GM23338 (cell line): ENCODE measurements at places on chromosomes 3 and 15. TPM values are rescaled to one million over a fixed set of nuclear protein-coding genes. Genes with fewer than 3 reads are reported as not detected.
A peak's percentile ranks its signal among the peaks of the same experiment; 100 is the strongest.

DNA sequence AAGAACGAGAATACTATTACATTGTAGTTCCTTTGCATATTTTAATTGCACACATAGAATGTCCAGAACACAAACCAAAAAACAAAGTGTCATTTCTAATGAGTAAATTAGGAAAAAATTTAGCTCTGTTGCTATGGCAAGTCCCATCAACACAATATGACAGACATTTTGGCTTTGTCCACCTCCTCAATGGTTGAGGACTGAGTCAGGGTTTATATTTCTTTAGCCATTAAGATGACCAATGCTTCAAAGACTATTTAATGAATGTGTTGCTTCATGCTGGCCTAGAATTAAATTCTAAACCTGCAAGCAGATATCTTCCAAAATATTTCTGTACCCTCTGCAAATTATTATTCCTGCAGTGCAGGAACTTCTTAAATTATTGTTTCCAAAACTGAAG, 719.2 kb downstream of the NTRK3 start:
- no peak for DNase-seq

DNA sequence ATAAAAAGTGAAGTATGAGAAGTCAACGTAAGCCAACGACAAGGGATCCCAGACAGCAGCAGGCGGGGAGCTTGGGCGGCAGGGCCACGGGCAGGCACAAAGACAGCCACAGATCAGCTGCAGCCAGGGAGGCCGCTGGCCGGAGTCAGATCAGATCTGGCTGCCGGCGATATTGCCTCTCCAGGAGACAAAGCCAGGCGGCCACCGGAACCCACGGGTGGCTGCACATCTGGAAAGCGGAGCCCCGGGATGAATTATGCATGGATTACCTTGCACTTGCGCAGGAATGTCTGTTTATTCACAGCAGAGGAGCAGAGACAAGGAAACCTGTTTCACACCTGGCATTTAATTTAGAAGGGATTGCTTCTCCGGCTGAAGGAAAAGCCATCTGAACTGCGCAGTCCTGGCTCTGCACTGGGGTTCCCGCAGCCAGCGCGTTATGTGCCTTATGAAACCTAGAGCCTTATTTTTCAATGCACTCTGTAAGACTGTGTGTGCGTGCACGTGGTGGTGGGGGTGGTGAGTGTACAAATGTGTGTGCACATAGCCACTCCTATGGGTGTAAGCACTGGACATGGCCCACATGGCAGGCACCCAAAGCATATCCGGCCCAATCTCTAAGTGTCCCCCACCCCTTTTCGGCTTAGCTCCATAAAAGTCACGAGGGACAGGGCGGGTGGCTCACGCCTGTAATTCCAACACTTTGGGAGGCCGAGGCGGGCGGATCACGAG, 427.8 kb upstream of the MCTP2 start:
- DNase-seq, result no peak

GRCh38 chr15:75725719-75726607, 13.3 kb upstream of the CSPG4 start:
- no peak for DNase-seq

DNA sequence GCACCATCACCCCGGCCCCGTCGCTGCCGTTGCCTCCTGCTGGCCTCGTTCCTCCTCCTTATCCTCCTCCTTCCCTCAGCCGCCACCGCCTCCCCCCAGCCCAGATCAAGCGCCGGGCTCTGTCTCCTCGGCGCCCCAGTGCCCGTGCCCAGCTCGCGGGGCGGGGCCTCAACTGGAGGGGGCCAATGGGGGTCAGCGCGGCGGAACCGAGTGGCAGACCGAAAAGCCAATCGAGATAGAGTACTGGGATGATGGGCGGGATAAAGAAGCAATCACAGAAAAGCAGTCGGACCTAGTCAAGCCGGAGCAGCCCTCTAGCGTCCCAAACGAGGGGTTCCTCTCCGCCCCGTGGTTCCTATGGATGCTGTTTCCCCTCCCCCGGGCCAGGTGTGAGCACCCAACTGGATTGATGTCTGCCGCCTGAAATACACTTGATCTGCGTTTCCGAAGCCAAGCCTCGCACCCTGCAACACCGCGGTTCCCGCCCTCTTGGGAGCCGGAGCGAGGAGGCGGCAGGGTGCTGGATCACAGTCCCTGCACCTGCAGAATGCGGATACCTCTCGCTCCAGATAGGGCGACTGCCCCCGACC, at the start of gene FRMD5:
FRMD5 (minus strand) TSS at position 121 of the 590 bp plus-strand sequence.
- peak; percentile 99 for DNase-seq

- no peak for DNase-seq
These were observed 1.6 kb upstream of the TPM1 start for GRCh38 chr15:63040954-63041353.

GRCh38 chr15:91609231-91609630, 244.3 kb upstream of the SLCO3A1 start:
- no peak for DNase-seq

DNA sequence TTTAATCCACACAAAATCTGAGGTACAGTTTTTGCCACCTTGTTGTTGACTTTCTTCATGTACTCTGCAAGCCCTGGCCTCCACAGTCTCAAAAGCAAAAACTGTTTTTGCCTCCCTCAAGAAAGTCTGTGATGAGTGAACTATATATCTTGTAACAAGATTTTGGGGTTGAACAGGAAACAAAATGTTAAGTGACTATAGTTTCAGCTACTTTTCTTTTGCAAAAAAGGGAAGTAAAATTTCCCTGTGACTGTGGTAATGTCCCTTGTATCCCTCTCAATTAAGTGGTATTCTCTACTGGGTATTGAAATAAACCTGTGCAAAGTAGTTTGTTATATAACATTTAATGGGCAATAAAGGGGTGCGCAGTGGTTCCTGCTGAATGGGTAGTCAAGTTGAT, 21.3 kb upstream of the SCAANT1 start:
- no peak for DNase-seq

DNA sequence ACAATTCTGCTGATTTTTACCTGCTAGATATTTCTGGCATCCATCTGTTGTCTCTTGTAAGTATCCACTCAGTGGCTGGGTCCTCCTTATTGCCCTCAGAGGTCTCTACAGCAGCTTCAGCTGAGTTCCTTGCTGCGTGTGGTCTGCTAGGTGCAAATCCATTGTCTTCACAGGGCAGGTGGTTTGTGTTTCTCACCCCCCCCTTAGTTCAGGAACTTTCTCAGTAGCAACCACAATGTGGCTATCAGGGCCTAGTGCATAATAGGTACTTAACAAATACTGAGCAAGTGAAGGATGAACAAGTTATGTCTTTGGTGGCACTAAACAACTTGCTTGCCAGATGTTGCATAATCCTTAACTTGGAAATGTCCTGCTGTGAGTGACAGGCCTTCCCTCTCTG, 96.7 kb upstream of the KLHL25 start:
- no peak for DNase-seq

- DNase-seq, result peak; percentile 57
These were observed 17.7 kb downstream of the TTC21A start for GRCh38 chr3:39124876-39125840.

DNA sequence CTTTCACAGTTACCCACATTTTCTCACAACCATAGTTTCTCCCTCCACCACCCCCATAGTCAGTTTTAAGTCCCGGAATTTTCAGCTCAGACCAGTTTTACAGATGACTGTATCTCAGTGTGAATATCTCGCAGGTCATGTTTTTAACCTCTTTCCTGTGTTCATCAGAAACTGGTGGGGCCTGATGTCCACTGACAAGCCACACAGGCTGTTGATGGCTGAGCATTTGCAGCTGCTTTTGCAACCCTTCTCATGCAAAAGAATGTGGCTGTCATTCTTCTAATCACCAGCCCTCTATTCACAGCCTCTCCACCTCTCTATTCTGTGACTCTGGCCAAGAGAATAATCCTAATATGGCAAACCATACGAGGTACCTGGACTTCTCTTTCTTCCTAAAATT, 8.5 kb downstream of the GYG1 start:
- peak; percentile 33 for DNase-seq

- no peak for DNase-seq
These were observed 70.6 kb upstream of the SNRK start for GRCh38 chr3:43215663-43216275.

DNA sequence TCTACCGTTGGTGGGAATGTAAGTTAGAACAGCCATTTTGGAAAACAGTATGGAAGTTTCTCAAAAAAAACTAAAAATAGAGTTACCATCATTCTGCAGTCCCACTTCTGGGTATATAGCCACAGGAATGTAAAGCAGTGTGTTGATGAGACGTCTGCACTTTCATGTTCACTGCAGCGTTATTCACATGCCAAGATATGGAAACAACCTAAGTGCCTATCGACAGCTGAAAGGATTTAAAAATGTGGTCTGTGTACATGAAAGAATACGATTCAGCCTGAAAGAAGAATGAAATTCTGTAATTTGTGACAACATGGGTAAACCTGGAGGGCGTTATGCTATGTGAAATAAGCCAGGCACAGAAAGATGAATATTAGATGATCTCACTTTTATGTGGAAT, 157.7 kb downstream of the THSD4 start:
- DNase-seq, result no peak

GRCh38 chr3:40766396-40766795, 241.6 kb downstream of the ZNF621 start:
- DNase-seq, result no peak

- no peak for DNase-seq
These were observed 28.3 kb upstream of the ARL14 start for GRCh38 chr3:160648701-160649100.

GRCh38 chr3:98563661-98564281, 29.6 kb downstream of the CPOX start:
- no peak for DNase-seq

DNA sequence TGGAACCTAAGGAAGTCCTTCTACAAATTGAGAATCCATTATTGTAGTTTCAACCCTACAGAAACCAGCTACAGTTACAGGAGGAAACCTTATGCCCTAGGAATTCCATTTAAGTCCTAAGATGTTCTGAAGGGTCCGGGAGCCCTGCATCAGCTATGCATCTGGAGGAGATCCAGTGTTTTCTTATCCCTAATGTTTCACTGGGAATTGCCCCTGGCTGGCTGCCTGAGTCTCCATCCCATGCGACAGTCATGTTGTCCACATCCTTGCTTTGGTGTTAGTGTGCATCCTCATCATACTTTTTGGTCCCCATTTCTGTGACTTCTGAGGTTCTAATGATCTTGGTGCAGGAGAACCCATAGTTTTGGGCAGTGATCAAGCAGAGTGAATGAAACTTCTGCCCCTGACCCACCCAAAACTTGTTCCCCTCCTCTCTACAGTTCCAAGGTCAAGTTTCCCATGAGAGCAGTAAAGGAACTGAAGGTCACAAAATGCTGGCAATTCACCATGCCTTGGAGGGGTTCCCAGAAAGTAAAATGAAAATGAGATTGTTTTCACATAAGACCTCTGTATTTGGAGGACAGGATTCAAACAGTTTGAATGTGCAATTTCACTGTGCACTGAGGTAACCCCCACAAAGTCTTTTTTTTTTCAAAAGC, 121.9 kb upstream of the PHLDB2 start:
- DNase-seq, result no peak

GRCh38 chr15:60803059-60803458, 324.1 kb upstream of the ICE2 start:
- no peak for DNase-seq

- no peak for DNase-seq
These were observed 38.7 kb downstream of the ANP32A start for GRCh38 chr15:68781766-68782588.

- DNase-seq, result no peak
These were observed 189.8 kb upstream of the RGMA start for GRCh38 chr15:93278783-93279182.

- no peak for DNase-seq
These were observed 12.8 kb downstream of the CPB1 start for GRCh38 chr3:148840451-148840850.

DNA sequence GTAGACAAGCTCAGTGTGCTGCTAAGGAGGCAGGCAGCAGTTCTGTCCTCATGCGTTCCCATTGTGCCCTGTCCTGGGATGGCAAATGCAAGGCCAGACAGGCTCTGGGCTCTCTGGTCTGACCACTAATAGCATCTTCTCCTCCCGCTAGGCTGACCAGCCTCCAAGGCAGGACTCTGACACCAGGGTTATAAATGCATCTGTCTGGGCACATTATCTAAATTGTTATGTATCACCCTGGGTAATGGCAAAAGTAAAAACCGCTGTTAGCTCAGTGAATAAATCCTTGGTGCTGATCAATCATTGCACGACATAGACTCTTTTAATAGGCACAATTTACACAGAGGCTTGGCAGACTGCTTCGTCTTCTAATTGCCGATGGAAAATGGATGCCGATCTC, 85.6 kb downstream of the CLSTN2 start:
- no peak for DNase-seq

DNA sequence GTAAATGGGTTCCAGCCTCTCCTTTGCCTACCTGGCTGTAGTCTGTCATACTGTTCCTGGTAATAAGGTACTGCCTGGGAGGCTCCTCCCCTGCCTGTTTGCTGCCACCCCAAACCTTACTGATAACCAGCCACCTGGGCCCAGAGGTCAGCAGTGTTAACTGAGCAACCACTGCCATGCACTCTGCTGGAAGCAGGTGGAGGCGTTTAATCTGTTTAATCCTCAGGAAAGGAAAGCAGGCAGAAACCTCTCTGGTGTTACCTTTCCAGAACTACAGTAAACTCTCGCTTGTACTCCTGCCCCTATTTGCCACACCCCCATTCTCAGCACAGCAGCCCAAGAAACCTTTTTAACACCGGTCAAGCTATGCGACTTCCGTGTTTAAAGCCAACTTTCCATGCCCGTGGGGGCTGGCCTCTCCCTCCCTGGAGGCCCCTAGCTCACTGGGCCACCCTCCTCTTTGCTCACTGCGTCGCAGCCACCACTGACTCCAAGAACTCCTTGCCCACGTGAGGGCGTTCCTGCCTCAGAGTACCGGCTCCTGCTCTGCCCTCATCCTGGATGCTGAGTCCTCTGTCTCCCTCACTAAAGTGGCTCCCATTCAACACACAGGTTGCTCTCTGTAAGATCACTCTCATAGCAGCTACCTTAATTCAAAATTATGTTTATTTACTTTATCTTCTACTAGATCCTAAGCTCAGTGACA, 8.3 kb downstream of the BDH1 start:
- peak; percentile 70 for DNase-seq

- DNase-seq, result peak; percentile 90
These were observed 60.0 kb upstream of the SYN2 start for GRCh38 chr3:11944052-11944673.

- peak; percentile 83 for DNase-seq
These were observed 15.4 kb upstream of the CSPG4 start for GRCh38 chr15:75727851-75728715.

The ATP13A5 gene
- not detected in 2 replicates for total RNA-seq

The EMC7 gene
- total RNA-seq, result 18.3 and 26.2 TPM in 2 replicates

The PROS1 gene
- total RNA-seq, result 2.5 and 4.1 TPM in 2 replicates

The UBE2E1 gene
- 113 and 120 TPM in 2 replicates for total RNA-seq

The LEKR1 gene
- not detected in 2 replicates for total RNA-seq

The NRROS gene
- total RNA-seq, result 5.9 and 8.5 TPM in 2 replicates

The NBEAL2 gene
- 66.1 and 79.9 TPM in 2 replicates for total RNA-seq

The HEMK1 gene
- total RNA-seq, result 5.6 and 8.5 TPM in 2 replicates

The AVEN gene
- 10.3 and 12.1 TPM in 2 replicates for total RNA-seq

The ARF4 gene
- 144 and 157 TPM in 2 replicates for total RNA-seq

The HMCES gene
- 44.5 and 45.6 TPM in 2 replicates for total RNA-seq

The RLBP1 gene
- total RNA-seq, result not detected in 2 replicates

The MINAR1 gene
- total RNA-seq, result 1.4 and 1.7 TPM in 2 replicates

The PRSS50 gene
- 1.4 and 1.5 TPM in 2 replicates for total RNA-seq

The GNAT1 gene
- not detected in 2 replicates for total RNA-seq
